ENCODE measurements at places on chromosomes 13 and 19. TPM values are rescaled to one million over a fixed set of nuclear protein-coding genes. Genes with fewer than 3 reads are reported as not detected.

CLIP3 gene
- total RNA-seq = 24.2 TPM

- peak; percentile 66 for DNase-seq
Observed at GRCh38 chr19:1028062-1028926, 1.9 kb downstream of the CNN2 start.

GRCh38 chr13:50456111-50456510 is 387.4 kb downstream of the DLEU7 start:
- DNase-seq = no peak

DNA sequence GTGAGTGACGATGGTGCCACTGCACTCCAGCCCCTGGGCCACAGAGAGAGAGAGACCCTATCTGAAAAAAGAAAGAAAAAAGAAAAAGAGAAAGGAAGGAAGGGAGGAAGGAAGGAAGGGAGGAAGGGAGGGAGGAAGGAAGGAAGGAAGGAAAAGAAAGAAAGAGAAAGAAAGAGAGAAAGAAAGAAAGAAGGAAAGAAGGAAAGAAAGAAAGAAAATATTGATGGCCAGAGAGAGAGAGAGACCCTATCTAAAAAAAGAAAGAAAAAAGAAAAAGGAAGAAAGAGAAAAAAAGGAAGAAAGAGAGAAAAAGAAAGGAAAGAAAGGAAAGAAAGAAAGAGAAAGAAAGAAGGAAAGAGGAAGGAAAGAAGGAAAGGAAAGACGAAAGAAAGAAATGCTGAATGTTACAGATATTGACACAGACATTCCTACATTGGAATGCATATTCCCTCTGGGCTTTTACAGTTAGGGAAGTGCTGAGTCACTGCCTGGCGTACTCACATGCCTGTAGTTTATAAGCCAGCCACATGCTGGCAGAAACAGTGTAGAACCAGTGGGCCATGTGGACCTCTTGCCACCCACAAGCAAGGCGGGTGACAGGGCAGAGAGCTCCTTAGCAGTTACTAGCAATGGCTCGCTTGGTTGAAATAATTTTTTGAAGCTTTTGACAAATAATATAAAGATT is 34.6 kb upstream of the SLC46A3 start:
- peak; percentile 70 for DNase-seq

DNA sequence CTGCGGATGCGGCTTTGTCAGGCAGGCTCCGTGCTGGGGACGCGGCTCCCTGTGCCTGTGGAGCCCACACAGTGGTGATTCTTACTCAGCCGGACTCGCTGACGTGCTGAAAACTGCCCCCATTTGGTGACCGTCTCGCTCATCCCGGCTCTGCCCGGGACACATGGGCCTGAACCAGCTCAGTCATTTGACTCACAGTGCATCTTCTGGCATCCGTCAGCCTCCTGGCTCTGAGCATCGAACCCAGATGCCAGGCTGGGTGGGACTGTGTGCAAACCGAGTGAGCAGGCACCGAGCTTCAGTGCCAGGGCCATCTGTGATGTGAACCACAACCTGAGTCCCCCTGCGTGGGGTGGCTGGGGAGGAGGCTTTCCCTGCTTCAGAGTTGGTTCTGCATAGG is 5.5 kb downstream of the GCDH start:
- no peak for DNase-seq

GRCh38 chr19:31803835-31804446 is 454.7 kb upstream of the TSHZ3 start:
- DNase-seq = no peak

Measured in testis (tissue), 5 donors.